ENCODE measurements at places on chromosomes 16 and 17. TPM values are rescaled to one million over a fixed set of nuclear protein-coding genes. Genes with fewer than 3 reads are reported as not detected.
A peak's percentile ranks its signal among the peaks of the same experiment; 100 is the strongest.

- no peaks in the 10 kb centered on the region for H3K27me3 ChIP-seq
- no peak overlapping the region for H3K4me3 ChIP-seq
- DNase-seq = no peak
- no peaks in the 10 kb centered on the region for H3K36me3 ChIP-seq
- no peak overlapping the region for H3K27ac ChIP-seq
Observed at GRCh38 chr17:41676058-41676419, 12.6 kb upstream of the EIF1 start.

DNA sequence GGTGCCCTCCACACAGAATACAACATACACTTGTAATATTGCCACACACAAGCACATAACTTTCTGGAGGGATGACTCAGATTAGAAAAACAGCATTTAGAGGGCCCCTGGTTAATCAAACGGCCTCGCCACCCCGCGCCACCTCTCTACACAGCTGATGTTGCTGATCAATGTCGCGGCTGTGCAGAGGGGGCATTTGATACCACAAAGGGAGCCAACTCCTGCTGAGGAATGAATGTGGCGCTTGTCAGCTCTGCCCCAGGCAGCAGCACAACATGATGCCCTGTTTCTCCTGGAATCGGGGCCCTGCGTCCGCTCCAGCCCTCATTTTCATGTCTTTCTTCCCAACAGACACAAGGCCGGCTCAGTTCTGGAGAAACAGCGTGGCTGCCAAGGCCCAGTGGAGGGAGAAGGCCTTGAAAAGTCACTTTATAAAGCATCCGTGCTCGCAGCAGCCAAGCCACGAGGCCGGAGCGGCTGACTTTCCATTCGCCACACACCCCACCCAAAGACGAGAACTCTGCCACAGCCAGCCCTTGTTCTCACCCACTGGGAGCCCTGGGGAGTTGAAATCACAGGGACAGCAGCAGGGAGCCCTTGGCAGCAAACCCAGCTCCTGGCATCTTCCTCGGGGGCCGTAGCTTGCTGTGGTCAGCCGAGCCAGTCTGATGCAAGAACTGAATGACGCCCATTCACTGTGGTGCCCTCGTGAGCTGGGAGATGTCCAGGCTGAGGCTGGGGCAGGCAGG is 65.6 kb downstream of the XYLT1 start:
- H3K27me3 ChIP-seq = no peaks in the 10 kb centered on the region
- H3K36me3 ChIP-seq = no peaks in the 10 kb centered on the region
- H3K4me3 ChIP-seq = no peak overlapping the region
- peak; percentile 91 for DNase-seq

DNA sequence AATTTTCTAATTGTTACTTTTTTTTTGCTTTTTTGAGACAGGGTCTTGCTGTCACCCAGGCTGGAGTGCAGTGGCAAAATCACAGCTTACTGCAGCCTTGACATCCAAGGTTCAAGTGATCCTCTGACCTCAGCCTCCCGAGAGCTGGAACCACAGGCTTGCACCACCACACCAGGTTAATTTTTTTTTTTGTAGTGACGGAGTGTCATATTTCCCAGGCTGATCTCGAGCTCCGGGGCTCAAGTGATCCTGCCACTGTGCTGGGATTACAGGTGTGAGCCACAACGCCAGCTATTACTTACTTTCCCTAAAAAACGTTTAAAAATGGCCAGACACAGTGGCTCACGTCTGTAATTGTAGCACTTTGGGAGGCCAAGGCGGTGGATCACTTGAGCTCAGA is 6.6 kb downstream of the NPLOC4 start:
- H3K4me1 ChIP-seq = peaks cover 17% of the 10 kb centered on the region
- H3K27me3 ChIP-seq = no peaks in the 10 kb centered on the region
- no peak overlapping the region for H3K27ac ChIP-seq

GRCh38 chr17:4417129-4417667 is 16.5 kb upstream of the SPNS3 start:
- no peak overlapping the region for H3K4me3 ChIP-seq
- H3K27me3 ChIP-seq = no peaks in the 10 kb centered on the region
- DNase-seq = no peak
- H3K36me3 ChIP-seq = no peaks in the 10 kb centered on the region
- peaks cover 9% of the 10 kb centered on the region for H3K4me1 ChIP-seq
- no peak overlapping the region for H3K27ac ChIP-seq

DNA sequence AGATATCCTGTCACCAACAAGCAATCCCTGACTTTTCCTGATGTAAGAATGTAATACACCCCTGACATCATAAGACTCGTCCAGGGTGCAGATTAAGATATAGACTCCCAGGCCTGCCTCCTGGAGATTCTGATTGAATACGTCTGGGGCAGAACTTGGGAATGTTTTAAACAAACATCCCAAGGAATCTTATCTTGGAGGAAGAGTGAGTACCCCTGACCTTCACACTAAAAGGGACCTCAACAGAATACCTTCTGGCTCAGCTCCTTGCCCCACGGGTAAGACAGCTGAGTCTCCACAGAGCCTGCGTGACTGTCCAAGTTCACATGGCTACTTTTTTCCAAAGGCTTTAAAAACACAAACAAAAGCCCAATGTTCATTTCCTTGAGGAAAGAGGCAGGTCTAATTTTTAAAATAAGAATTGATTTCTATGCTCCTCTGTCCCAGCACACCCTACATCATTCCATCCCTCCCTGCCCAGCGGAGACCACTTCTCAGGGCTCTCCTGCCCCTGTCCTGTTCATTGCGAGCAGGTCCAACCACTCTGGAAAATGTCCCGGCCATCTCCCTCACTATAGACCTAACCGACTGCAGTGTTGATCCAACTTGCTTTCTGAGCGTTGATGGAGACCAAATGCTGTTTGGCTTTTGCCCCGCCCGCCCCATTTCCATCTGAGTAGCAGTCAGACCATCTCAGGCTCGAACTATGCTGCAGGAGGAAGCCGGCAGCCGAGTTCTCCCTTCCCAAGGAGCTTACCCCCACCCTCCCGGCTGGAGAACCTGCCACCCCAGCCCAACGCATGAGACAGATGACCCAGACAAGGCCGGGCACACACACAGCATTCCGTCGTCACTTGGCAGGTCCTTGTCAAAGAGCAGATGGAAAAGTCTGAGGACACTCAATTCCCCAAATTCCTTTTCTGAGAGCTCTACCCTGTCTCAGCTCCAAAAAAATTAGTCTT is 44.1 kb upstream of the MYH10 start:
- no peaks in the 10 kb centered on the region for H3K36me3 ChIP-seq
- no peak overlapping the region for H3K27ac ChIP-seq
- H3K4me3 ChIP-seq = no peak overlapping the region
- H3K4me1 ChIP-seq = peaks cover 2% of the 10 kb centered on the region

The KRTAP4-4 gene
- total RNA-seq = 81.7 TPM

The KRT28 gene
- 17.7 TPM for total RNA-seq

The TMEM114 gene
- not detected for total RNA-seq

All from suprapubic skin (tissue), 4 donors.